RWPE1 (cell line): ENCODE measurements at places on chromosomes 7 and 10.
A peak's percentile ranks its signal among the peaks of the same experiment; 100 is the strongest.

DNA sequence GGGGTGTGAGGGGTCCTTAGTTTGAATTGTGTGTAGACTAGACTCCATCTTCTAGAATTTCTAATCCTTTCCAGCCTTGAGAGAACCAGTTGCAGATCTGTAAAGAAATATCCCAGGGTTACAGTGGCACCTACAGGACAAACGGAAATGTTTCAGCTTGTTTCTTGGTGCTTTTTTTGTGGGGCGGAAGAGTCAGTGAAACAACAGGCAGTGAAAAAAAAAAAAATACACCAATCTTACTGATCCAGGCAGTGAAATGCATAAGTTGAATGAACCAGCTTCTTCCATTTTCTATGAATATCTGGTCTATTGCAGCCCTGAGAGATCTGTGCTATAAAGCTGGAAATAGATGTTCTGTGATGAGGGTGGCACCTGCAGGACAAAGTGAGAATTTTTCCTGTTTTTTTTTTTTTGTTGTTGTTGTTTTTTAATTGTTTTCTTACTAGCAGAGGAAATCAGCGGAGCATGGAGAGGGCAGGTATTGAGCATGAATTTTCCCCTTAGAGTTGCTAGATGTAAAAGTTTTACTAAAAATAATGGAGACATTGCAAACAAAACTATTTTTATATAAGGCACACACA is 81.9 kb upstream of the DYNC1I1 start:
- no peak for DNase-seq

GRCh38 chr7:128427289-128427891 is 17.6 kb upstream of the IMPDH1 start:
- DNase-seq = peak; percentile 39

DNA sequence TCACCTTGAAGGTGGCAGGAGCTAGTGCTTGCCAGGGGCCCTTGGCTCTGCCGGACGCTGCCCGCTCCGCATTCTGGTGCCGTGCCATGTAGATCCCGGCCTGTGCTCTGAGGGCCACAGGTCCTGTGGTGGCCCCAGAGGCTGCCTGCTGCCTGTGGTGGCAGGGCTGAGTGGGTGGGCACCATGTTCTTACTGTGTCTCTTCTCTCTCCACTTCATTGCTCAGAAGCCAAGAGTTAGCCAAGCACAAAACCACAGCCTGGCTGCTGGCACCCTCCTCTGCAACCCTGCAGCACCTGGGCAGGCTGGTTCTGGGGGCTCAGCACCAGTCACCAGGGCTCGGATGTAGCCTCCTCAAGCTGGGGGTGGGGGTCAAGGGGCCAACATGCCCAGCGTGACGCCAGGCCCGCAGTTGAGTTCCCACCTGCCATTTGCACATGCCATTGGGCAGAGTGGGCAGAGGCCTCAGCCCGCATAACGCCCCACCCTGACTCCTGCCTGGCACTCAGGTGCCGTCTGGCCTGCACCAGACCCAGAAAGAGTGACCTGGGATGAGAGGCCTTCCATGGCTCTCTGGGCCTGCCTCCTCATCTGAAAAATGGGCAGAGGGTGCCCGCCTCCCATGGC is 16.3 kb downstream of the ZMIZ1 start:
- DNase-seq = no peak

- no peak for DNase-seq
Observed at GRCh38 chr10:11209830-11210181, 192.1 kb downstream of the CELF2 start.

GRCh38 chr7:139725858-139726484 is 51.8 kb downstream of the HIPK2 start:
- no peak for DNase-seq

DNA sequence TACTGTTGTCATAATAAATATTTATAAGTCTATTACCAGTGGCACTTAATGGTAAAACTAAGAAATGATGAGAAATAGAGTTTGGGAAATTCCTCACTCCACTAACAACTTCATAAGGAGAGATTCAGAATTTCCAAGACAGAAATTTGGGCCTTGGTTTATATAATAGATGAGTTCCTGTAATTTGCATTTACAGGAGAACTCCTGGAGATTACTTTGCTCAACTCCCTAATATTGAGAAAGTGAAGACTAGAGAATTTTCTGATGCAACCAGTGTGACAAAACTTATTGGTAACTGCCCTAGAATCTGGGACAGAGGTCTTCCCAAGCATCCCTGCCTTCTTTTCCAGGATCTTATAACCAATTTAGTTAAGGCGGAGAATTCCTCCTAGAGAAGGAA is 49.1 kb upstream of the GSAP start:
- DNase-seq = no peak

DNA sequence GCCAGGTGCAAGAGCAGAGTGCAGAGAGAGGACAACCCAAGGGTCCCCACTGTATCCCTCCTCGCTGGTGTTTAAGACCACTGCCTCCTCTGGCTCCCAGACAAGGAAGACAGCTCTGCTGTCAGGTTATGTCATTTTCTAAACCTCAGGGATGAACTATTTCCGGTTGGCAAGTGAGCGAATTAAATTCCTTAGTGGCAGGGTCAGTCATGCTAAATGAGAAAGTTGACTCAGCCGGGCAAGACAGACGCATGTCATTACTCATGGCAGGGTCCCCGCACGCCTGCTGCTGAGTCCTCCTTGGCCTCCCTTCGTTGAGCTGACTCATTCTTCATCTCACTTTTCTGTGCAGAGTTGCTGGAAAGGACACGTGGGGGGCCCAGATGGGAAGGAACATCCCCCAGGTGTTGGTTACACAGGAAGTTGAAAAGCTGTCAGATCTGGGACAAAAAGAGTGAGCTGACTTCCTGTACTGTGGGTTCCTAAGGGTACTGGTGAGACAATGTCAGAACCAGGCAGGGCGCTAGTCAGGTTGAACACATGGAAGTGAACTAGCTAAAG is 47.1 kb upstream of the UCN3 start:
- peak; percentile 93 for DNase-seq

DNA sequence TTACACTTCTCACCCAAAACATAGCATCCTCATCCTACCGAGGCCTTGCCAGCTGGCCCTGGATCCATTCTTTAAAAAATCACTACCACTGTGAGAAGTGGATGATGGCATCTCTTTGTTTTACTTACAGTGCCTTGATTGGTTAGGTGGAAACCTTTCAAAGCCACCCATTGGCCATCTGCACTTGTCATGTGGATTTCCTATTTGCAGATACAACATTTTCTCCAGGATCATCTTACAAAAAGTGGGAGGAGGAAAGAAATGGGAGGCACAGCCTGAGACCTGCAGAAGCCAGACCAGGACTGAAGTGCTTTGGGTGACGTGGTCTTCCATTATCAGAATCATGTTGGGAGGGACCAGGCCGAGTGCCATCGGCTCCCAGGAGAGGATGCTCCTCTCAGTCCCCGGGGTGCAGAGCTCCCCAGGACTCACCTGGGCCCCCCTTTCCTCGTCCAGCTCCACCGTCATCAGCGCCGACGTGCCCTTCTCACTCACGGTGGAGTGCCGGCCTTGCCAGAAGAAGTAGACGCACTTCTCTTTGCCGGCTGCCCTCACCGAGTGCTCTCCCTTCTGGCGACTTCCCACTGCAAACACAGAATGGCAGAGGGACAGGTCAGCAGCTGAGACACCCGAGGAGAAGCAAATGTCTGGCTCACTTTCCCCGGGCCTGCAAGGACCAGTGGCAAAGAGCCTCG is 161.2 kb downstream of the SVIL start:
- no peak for DNase-seq

DNA sequence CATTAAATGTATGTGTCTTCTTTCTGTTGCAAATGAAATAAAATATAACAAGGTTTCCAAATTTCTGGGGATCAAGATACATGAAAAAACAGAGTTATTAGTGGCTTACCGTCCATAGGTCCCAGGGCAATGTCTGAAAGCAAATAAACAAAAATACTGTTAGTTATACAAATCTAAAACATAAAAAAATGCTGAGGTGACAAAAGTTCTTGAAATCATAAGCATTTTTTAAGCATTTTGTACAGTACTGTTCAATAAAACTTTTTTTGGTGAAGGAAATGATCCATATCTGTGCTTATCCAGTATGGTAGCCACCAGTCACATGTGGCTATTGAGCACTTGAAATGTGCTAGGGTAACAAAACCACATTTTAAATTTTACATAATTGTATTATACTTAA is 158.6 kb upstream of the TARP start:
- no peak for DNase-seq

DNA sequence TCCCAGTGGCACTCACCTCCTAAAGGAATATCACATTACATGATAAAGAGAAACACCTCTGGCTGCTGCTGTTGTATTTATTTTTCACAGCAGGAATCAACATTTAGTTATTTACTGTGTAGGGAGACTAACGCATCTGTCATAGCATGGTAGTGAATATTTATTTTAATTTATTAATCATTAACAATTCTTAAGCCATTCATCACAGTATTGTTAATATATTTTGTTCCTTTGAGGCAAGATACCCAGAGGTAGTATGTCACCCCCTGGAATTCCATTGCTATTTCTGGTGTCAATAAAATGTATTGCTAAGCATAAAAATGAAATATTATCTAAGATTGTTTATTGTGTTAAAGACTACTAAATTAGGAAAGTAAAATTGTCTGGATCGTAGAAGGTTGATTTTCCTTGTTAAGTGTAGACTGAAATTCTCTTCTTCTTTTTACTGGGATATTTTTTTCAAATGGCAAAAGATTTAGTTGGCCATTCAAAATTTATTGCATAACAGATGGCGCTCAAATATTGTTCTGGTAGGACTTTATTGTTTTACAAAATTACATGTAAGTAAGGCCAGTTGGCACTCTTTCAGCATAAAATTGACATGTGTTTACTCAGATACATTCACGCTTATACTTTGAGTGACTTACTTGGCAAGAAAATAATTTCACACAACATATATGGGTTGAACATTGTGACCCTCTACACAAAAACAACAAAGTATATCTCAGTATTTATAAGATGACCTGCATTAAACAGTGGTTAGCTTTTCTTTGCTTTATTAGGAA is 1358.7 kb upstream of the SORCS1 start:
- DNase-seq = no peak

DNA sequence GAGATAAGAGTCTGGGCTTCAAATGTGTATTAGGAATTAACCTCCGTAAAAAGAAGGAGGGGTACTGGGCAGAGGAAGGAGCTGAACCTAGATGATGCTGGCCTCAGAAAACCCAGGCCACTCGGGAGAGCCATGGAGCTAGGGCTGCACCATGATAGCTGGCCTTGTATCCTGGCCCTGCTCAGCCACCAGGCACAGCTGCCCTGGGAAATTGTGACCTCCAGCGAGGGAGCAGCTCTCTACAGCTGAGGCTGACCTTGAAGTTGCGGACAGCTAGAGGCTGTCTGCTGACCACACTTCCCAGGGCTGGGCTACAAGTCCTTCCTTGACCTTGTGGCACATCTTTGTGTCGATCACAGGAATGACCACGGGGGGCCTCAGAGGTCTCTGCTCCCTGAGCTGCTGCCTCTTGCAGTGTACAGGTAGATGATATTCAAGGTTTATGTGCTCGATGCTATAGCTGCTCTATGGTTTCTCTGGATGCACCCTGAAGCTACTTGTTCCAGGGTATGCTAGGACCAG is 38.3 kb upstream of the SLC35B4 start:
- no peak for DNase-seq

DNA sequence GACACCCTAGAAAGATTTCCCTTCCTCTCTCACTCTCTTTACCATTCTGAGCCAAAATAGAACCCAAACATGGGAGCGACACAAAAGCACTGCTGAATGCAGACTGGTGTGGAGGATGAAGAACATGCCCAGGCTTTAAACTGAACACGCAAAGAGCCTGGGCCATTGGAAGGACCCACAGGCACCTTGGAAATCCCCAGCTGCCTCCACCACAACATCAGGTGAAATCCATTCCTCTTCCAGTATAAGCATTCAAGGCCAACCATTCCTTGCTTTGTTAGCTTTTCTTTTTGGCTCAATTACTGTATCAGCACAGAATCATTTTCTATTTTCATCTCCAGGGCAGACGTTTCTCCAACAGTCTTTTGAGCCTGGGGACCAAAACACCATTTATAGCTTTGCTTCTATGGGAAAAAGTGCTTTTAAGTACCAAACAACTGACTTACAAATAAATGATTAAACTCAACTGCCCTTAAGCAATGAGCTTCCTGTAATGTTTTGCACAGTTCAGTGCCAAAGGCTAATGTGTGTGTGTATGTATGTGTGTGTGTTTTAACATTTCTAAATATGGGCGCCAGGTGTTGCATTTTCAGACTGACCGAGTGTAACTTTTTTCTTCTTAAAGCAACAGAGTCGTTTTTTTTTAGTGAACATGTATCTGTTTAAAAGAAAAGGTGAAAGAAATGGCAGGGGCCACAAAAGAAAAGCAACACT is 16.2 kb upstream of the BLNK start:
- peak; percentile 21 for DNase-seq
